NCI-H2029 treated with DMSO at 0.1 percent for 48 hours (cell line): ENCODE measurements at places on chromosomes 7 and 10.

GRCh38 chr10:61081301-61081700 is 137.3 kb upstream of the RHOBTB1 start:
- DNase-seq: no peak

GRCh38 chr7:130899638-130900401 is 165.8 kb upstream of the KLF14 start:
- no peak for DNase-seq

- DNase-seq: no peak
These were observed 13.3 kb upstream of the EXOC6 start for GRCh38 chr10:92834986-92835385.

DNA sequence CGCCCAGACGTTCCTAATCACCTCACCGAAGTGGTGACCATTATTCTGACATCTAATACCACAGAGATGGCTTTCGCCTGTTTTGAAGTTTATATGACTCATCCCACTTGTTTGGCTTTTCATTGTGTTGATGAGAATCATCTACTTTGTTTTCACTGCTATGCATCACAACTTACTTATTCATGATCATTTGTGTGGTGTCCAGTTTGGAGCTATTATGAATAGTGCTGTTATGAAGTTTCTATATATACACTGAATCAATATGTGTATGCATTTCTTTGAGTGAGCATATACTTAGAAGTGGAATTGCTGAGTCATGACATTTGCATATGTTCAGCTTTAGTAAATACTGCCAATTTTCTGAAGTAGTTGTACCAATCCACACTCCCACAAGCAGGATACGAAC is 38.6 kb upstream of the TNKS2 start:
- no peak for DNase-seq

GRCh38 chr7:41084381-41084780 is 618.5 kb downstream of the INHBA start:
- DNase-seq: no peak

DNA sequence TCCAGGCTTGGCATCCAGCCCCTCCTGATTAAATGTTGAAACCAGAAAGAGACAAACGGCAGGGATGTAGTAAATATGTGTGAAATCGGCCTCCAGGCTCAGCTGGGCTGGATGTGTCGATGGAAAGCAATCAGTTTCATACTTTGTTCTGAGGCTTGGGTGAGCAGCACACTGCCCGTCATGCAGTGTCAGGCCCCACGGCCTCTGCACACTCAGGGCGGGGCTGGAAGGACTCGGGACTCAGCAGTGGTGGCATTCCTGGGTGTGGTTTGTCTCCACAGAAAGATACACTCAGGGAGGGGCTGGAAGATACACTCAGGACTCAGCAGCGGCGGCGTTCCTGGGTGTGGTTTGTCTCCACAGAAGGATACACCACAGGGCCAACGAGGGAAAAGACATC is 22.0 kb downstream of the ADGRA1 start:
- DNase-seq: no peak
